ENCODE measurements at places on chromosomes 13 and 19.

DNA sequence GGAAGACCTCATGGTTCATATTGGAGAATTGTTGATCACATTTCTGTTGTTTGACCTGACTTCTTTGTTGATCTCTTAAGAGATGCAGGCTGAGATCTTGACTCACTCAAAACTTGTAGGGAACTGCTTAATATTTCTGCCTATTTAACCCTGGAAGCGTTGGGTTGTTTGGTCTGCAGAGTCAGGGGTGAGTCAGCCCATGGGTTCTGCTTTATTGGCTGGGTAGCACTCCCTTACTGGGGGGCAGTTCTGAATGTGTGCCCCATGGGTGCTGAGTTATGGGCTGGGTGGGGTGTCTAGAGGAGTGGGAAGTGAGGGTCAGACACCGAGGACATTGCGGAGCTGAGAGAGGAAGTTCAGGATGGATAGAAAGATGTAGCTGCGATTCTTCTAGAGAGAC is 87.9 kb downstream of the LRCH1 start:
- DNase-seq = no peak

DNA sequence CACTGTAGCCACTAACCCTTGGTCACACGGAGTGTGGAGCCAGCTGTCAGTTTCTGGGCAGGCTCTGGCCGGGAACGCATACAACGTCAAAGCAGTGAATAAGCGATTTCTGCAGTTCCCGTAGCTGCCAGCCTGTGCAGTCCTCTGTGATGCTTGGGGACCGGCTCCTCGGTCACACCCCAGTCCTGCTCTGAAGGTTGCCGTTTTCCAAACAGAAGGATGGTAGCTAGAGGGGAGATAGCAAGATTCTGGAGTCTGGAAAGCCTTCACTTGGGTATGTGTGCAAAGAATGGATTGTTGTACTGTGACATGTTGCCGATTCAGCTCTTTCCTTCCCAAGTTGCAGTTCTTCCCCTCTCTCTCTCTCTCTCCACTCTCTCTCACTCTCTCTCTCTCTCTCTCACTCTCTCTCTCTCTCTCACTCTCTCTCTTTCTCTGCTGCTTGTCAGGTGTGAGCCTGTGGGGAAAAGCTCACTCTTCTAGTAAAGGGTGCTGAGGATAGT is 38.7 kb upstream of the C1QTNF9 start:
- no peak for DNase-seq

DNA sequence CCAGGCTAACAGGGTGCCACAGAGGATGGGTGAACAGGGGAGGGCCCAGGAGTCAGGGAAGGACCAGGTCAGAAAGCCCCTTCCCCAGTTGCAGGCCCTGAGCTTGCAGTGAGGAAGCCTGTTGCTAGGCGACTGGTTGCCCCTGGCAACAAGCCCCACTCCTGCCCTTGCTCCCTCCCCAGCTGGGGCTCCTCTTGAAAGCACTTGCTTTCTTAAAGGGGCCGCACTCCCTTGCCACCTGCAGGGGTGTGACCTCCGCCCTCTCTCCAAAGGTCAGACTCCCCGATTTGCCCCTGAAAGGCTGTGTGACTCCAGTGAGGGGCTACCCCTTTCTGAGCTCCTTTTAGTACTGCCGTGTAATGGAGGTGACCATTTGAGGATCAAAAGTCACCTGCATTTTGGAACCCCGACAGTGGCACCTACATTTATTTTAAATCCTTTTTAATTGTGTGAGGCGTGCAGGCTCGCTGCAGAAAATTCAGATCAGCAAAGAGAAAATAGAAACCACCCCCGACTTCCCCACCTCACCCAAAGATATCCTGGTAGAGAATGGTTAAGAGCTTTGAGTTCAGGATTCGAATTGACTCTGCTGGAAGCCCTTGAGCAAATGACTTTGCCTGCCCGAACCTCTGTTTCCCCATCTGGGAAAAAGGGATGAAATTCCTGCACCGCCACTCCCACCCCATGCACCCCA is 4.8 kb downstream of the FCHO1 start:
- peak; percentile 79 for DNase-seq

DNA sequence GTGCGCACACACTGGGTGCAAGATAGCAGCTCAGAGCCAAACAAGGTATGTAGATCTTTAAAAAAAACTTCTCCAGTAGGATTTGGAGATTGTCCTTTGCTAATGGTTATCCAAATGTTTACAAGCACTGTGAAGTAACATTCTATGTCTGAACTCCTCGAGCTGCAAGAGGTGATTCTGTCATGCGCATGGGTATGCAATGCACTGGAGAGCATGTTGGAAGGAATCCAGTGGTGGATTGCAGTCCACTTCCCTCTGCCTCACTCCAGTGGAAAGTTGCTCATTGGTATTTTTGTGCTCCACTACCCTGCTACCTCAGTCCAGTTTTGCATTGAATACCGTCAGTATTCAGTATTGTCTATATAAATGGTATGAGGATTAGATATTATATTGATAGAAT is 132.1 kb downstream of the ATP8A2 start:
- no peak for DNase-seq
